ENCODE measurements at places on chromosomes 3 and 15.

GRCh38 chr3:17313746-17314145, 428.7 kb downstream of the TBC1D5 start:
- DNase-seq: no peak

DNA sequence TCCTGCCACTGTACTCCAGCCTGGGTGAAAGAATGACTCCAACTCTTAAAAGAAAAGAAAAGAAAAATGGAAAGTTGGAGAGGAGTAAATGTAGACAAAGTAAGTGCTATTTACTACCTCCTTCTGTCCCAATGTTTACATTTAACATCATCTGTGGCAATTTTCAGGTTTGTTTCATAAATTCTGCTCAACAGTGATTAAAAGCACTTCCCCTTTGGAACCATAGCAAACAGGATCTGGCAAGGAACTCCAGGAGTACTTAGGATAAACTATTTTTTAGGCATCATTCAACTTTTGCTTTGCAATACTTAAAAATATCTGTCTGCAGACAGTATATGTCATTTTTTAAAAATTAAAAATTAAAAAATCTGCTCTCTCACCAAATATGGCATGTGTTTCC, 5.5 kb upstream of the CX3CR1 start:
- DNase-seq: no peak

DNA sequence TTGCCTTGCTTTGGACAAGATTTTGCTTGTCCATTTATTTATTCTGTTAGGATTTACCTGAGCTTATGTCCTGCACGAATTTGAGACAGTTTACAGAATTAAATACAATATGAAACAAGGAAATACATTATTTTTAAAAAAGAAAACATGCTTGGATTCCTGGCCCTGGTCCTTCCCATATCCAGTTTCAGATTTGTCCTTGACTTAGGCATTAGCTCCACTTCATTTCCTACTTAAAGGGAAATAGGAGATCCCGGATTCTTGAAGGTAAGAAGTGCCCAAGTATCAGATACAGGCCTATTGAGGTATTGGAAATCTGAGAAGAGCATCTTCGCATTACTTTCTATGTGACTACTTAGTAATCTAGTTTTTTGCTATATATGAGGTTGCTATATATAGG, 672.0 kb downstream of the SI start:
- no peak for DNase-seq

DNA sequence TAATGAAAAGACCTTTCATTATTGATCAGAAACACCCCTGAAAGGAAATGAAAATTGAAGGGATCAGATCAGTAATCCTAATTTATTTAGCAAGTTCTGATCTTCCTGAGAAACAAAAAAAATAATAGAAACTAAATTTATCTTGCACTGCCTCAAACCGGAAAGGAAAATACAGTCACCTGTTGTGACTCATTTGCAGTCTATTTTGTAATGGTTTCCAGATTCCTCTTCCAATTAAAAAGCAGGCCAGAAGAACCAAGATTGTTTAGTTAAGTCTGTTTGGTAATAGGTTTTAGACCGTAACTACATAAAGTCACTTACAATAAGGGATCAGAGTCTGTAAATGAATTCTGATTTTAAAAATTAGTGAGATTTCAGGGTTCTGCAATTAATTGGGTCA, 49.7 kb upstream of the ATOSA start:
- DNase-seq: peak; percentile 76

GRCh38 chr3:190581041-190581541, 67.2 kb downstream of the IL1RAP start:
- DNase-seq: peak; percentile 43

DNA sequence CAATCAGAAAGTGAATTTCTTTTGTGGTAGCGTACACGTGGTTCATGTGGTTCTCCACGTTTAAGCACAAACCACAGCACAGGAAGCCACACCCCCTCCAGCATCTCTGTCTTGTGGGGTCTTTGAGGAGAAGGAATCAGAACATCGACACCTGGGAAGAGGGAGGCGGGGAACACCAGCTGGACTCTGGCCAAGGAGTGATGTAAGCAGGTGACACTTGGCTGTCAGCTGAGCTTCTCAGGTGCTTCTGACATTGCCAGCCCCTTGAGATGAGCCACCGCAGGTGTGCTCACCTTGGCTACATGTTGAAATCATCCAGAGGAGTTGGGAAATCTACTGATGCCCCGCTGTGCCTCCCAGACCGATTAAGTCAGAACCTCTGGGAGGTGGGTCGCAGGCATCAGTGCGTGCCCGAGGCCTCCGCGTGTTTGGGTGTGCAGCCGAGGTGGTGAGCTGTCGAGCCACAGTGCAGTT, 85.0 kb downstream of the FAM81A start:
- no peak for DNase-seq

Data from iris pigment epithelial cell (primary cell).